ENCODE measurements at places on chromosomes 12 and 14.

- DNase-seq, result no peak
Observed at GRCh38 chr14:78836777-78837176, 666.6 kb downstream of the NRXN3 start.

GRCh38 chr12:94762259-94762942 lies 112.0 kb upstream of the TMCC3 start:
- no peak for DNase-seq

GRCh38 chr12:113940357-113941207 lies 25.5 kb downstream of the RBM19 start:
- no peak for DNase-seq

DNA sequence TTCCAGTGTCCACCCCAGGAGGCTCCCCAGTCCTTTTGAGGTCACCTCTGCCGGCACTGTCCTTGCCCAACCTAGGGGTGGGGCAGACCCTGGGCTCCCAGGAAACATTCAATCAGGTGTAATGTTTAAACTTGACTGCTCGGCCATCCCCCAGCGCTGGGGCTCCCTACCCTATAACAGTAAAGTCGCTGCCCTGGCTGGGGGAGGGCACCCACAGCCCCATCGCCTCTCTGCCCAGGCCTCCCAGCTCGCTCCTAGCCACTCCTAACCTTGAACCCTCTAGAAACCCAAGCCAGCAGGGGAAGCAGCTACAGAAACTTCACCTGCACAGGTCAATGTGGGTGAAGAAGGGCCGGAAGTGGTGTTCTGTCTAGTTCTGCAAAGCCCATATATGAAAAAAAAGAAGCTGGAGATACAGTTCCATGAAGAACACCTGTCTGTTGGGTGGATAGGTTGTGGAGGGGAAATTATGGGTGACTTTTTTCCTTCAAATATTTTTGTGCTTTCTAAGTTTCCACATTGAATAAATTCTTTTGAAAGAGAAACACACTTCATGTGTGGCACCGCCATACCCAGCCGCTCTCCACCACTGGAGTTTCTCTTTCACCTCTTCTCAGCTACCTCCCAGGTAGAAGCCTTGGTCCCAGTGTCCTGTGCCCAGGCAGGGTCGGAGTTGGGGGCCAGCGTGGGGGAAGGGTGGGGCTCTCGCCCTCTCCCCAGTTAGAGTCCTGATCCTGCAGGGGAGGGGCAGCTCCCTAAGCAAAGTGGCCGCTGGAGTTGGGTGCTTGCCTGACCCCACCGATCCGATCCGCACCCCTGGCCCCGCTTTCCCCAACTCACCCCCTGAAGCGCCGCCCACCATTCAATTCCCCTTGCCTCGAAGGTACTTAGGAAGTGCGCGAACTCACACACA lies 1.1 kb downstream of the CLMN start:
- no peak for DNase-seq

GRCh38 chr14:42192738-42193653 lies 586.3 kb downstream of the LRFN5 start:
- no peak for DNase-seq

GRCh38 chr12:52417740-52418139 lies 11.6 kb upstream of the KRT82 start:
- no peak for DNase-seq
